ENCODE measurements at places on chromosomes 3 and 15.

GRCh38 chr3:151426341-151426657 is 34.6 kb downstream of the IGSF10 start:
- DNase-seq, result no peak

DNA sequence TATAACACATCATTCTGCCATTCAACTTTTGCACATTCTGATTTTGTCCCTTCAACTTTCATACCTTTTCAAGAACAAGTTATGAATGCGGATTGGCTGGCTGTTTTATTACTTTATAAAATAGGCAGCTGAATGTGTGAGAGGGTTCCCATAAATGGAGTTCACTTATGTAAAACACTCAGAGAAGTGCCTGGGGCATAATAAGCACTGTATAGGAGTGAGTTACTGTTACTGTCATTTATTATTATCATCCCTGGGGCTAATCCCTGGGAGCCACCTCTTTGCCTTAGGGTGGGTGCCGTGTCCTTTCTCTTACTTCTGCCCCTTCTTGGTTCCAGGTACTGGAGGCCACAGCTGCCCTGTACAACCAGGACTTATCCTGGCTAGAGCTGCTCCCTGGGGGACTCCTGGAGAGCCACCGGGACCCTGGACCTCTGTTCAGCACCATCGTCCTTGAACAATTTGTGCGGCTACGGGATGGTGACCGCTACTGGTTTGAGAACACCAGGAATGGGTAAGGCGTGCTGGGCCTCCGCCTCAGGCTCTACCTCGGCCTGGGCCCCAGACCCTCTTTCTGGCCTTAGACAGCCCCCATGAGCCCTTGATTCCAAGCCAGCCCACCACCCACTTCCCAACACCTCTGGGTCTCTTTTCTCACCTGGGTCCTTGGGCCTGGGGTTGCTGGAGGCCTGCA is 10.9 kb downstream of the DUOX1 start:
- no peak for DNase-seq

- DNase-seq, result peak; percentile 33
Measured at GRCh38 chr3:191296041-191296541, 33.1 kb upstream of the CCDC50 start.

GRCh38 chr3:40885430-40885829 is 313.9 kb upstream of the CTNNB1 start:
- no peak for DNase-seq

- DNase-seq, result no peak
Measured at GRCh38 chr3:66532160-66532587, 31.4 kb upstream of the LRIG1 start.

DNA sequence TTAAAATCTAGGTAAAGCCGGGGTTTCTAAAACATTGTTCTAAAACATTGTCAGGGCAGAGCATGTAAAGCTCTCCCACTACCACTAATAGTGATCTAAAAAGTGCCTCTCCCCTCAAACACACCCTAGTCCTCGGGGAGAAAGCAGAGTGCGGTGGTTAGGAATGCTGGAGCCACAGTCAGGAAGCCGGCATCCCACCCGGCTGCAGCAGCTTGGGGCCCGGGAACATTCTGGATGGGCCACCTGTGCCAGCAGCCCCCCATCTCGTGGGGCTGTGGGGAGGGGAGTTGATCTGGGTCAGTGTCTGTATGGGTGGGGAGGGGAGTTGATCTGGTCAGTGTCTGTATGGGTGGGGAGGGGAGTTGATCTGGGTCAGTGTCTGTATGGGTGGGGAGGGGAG is 176.9 kb downstream of the APBA2 start:
- DNase-seq, result no peak

DNA sequence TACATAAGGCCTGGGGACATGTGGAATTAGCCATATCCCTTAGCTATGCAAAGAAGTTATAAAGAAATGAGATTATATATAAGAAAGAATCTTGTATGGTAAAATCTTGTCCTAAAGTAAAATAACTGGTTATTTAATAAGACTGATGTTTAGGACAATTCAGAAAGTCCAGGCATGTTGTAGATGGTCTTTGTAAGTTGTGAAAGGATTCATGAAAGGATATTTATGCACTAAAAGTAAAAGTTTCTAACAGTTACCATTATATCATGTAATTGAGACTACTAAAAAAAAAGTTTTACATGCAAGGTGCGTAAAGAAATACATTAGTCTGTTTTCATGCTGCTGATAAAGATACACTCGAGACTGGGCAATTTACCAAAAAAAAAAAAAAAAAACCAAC is 146.3 kb downstream of the FMN1 start:
- DNase-seq, result no peak

DNA sequence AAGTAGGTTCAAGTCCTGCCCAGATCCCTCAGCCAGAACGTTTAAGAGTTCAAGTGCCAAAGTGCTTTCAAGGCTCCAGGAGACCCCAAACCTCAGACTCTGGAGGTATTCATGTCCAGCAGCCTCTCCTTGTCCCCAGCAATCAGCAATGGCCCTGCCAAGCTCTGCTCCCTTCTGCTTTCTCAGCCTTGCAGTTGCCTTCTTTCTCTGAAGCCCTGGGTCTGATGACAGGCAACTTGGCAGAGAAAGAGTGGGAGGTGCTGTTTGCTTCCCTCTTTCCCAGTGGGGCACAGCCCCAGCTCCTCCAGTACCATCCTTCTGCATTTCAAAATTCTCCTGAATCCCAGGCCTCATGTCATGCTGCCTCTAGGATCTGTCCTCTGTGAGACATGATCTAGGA is 40.2 kb downstream of the ATP2B2 start:
- no peak for DNase-seq

GRCh38 chr3:129979905-129980304 is 5.4 kb downstream of the TRH start:
- DNase-seq, result no peak

DNA sequence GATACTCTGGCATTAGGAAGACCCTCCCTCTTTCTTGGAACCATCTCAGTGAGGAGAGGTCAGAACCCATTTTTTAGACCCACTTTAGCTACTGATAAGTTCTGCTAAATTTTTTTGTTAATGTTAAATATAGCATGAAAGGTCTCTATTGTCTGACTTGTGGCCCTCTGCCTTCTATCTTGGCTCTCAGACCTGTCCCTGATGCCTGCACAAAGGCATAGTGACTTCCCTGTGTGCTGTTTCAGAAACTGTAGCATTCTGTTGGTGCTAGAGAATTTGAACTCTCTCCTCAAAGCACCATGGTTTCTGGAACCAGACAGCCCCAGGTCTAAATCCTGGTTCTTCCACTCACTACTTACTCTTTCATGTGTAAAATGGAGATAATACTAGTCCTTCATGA is 15.4 kb downstream of the MAPKBP1 start:
- no peak for DNase-seq

DNA sequence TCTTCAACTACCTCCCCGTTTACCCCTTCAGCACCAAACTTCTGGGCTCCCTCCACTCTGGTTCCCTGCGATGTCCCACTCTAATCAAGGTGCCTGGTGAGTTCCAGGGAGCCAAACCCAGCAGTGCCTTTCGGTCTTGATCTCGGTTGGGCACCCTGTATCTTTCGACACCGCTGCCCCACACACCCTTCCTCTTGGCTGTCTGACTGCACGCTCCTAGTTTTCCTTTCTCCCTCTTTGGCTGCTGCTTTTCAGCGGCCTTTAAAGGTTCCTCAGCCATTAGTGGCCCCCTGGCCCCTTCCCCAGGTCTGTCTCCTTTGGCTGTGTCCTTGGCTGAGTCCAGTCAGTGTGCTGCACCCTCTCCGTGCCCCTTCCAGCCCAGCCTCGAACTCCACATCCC is 784 bp downstream of the TTLL3 start:
- no peak for DNase-seq

DNA sequence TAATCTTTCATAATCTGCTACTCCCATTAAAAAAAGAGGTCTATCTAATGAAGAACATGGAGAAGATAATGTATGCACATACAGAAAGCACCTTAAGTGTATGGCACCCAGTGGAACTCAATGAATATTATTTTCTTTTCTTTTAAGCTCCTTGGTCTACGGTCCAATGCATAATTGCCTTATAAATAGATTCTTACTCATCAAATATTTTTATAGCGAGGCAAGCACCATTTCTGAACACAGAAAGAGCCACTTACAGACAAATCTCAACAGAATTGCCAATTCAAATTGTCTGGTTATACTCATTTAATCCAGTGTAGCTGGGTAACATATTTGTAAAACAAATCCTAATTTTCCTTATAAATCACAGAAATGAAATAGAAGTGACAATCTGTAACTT is 6.3 kb downstream of the PDZRN3 start:
- DNase-seq, result no peak
